CD4-positive, alpha-beta memory T cell (primary cell): ENCODE measurements at places on chromosomes 7 and 10.

DNA sequence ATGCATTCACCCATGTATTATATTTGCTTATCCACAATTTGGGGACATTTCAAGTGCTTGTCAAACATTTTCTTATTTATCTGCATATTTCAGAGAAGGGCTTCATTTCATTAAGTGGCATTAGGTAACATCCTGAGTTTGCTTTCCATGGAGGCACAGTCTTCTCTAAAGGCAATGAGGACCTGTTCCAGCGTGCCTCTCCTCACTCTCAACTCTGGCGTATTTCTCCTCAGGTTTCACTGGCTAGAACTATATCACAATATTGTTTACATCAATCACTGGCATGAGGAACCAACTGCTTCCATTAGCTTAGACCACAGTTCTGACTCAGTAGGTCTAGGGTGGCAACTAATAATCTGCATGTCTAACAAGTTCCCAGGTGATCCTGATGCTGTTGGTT, 177.2 kb downstream of the TAX1BP1 start:
- DNase-seq, result no peak

DNA sequence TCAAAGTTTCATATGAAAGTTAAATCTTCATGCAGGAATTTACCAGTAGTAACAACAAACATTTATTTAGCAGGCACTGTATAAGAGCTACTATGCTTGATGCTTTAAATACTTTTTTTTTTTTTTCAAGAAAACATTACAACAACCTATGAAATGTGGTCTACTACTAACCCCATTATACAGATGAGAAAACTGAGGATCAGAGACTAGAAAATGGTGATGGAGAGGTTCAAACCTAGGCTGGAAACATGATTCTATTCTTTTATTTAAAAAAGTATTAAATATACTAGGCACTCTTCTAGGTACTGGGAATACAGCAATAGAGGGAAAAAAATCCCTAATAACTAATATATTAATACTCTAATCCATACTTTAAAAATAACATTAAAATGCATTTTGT, 40.6 kb upstream of the TMEM168 start:
- DNase-seq, result no peak

- DNase-seq, result no peak
Observed at GRCh38 chr7:5869691-5870090, 10.9 kb upstream of the OCM start.

DNA sequence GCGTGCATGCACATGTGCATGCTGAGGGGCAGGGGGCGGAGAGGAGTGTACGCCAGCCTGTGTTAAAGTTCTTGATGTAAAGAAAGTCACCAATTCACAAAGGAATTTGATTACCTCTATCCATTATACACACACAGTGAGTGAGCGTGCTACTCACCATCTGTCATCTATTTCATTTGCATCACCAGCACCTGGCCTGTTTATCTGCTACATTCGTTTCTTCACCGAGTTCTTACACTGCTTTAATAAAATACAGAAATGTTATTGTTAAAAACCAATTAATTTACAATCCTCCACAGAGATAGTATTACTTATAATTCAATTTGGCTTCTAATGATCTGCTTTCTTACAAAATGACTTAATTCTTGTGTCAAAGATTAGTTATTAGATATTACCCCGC, 32.6 kb downstream of the NEUROD6 start:
- no peak for DNase-seq

DNA sequence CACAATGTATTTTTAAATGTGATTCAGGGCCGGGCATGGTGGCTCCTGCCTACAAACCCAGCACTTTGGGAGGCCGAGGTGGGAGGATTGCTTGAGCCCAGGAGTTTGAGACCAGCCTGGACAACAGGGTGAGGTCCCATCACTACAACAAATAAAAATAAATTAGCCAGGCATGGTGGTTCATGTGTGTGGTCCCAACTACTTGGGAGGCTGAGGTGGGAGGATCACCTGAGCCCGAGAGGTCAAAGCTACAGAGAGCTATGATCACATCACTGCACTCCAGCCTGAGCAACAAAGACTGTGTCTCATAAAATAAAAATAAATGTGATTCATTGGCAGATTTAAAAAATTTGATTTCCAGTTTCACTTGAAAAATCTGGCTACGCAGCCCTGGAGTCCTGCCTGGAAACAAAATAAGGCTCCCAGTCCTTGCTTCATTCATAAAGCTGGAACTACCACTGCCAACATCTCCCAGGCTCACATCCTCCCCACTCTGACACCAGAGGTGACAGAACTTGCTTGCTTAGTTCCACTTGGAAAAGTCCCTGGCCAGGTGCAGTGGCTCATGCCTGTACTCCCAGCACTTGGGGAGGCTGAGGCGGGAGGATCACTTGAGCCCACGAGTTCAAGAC, 27.9 kb upstream of the SLC35G1 start:
- no peak for DNase-seq

GRCh38 chr10:94992811-94993210, 54.4 kb downstream of the CYP2C9 start:
- DNase-seq, result no peak

GRCh38 chr10:89707372-89707771, 6.0 kb downstream of the KIF20B start:
- DNase-seq, result no peak

DNA sequence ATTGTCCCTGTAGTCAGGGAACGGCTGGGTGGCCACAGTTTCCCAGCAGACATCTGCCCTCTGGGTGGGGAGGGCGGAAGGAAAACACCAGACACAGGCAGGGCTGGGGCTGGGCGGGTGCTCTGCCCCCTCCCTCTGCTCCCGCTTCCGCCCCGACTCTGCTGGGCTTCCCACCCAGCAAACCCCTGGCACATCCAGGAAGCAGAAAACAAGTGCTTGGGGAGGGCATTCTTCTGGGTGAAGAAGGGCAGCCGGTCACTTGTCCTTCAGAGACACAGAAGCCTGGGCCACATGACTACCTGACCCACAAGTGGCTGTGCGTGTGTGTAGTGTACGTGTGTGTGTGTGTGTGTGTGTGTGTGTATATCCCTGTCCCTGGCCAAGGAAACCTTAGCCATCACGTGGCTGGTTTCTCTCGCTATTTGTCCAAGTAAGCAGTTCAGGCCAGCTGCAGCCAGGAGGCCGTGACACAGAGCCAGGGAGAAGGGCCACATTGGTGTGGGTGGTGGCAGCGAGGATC, 77.9 kb downstream of the ZMIZ1 start:
- DNase-seq, result no peak

DNA sequence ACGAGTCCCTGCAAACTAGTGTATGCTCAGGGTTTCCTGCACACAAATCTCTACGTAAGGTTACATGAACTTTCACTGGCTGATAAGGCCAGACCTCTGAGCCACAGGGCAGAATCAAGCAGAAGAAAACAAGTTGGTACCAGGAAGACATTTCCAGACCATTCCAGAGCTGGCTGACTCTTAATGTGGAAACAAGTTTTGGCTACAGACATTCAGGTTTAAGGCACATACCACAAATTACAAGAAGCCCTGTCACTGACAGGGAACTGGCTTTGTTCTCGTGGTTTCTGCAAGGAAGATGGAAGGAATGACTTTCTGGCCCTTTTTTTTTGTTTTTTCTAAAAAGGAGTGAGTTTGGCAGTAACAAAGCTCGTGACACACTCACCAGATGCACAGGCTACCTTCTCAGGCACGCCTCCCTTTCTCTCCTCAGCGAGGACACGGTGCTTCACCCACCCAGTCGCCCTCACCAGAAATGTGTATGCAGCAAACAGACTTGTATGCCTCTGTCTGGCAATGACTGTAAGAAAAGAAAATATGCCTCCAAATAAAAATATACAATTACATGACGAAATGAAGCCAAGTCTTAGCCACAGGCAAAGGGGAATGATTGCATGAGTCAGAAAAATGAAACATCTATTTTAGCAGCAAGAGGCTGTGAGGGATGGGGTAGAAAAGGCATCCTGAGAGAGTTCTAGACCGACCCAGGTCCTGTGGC, 22.6 kb downstream of the PLAC9 start:
- DNase-seq, result no peak

- DNase-seq, result no peak
Observed at GRCh38 chr7:24141874-24142509, 142.0 kb upstream of the NPY start.

DNA sequence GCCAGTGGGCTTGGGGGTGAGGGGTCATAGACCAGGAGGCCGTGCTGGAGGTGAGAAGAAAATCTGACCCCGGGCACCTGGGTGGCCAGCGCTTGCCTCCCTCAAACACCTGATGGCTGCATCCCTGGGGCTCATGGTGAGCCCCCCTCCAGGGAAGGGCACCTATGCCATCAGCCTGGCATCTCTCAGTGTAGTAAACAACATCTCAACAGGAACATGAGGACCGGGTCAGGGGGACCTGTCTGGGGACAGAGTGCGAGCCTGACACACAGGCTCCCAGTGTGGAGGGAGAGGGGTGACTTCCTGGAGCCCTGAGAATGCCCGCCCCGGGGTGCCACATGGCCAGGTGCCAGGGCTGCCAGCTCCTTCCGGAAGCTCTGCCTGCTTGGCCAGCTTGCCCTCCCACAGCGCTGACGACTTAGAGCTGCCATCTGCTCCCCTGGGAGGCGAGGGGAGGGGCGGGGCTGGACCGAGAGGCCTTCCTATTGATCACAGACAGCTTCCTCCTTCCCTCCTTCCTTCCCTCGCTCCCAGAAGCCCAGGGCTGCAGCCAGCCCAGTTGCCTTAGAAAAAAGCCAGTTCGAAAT, 12.3 kb downstream of the STX1A start:
- no peak for DNase-seq

- DNase-seq, result no peak
Observed at GRCh38 chr10:75407713-75408508, 6.3 kb upstream of the ZNF503 start.
